ENCODE measurements at places on chromosomes 13 and 19.
A peak's percentile ranks its signal among the peaks of the same experiment; 100 is the strongest.

DNA sequence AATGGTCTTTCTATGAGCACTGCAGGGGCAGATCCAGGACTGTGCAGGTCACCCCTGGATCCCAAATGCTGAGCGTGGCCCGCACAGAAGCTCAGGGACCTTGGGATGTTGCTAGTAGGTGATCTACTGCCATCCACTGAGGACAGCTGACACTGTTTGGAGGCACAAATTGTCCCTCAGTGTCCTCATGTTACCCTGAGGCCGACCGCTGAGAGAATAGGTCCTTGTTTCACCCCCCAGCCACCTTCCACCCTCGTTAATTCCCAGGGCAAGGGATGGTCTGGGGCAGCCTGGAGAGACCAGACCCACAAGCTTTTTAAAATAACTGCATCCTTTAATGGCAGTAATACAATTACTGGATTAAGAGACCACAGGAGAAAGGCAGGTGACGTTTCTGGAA is 15.4 kb upstream of the TMEM160 start:
- H3K36me3 ChIP-seq = peaks cover 21% of the 10 kb centered on the region
- no peak overlapping the region for H3K4me3 ChIP-seq
- no peaks in the 10 kb centered on the region for H3K27me3 ChIP-seq
- H3K27ac ChIP-seq = no peak overlapping the region
- no peaks in the 10 kb centered on the region for H3K4me1 ChIP-seq

- peaks cover 64% of the 10 kb centered on the region for H3K36me3 ChIP-seq
- H3K4me3 ChIP-seq = peak overlapping the region; percentile 96
- H3K27ac ChIP-seq = peak overlapping the region; percentile 99
Measured at GRCh38 chr13:27252467-27252866, 1.1 kb downstream of the RPL21 start.

GRCh38 chr13:46296921-46297320 is 85.2 kb downstream of the LRRC63 start:
- peaks cover 35% of the 10 kb centered on the region for H3K4me1 ChIP-seq
- no peaks in the 10 kb centered on the region for H3K27me3 ChIP-seq
- no peak for DNase-seq
- H3K36me3 ChIP-seq = peaks cover 14% of the 10 kb centered on the region
- H3K4me3 ChIP-seq = peak overlapping the region; percentile 60

- peaks cover 45% of the 10 kb centered on the region for H3K36me3 ChIP-seq
- H3K27ac ChIP-seq = no peak overlapping the region
- H3K4me3 ChIP-seq = peak overlapping the region; percentile 72
- DNase-seq = no peak
- peaks cover 13% of the 10 kb centered on the region for H3K4me1 ChIP-seq
- no peaks in the 10 kb centered on the region for H3K27me3 ChIP-seq
Measured at GRCh38 chr19:17268754-17269153, 1.5 kb downstream of the BABAM1 start.

- H3K4me1 ChIP-seq = peaks cover 47% of the 10 kb centered on the region
- DNase-seq = no peak
- no peak overlapping the region for H3K4me3 ChIP-seq
Measured at GRCh38 chr19:29953352-29954247, 11.6 kb downstream of the URI1 start.

DNA sequence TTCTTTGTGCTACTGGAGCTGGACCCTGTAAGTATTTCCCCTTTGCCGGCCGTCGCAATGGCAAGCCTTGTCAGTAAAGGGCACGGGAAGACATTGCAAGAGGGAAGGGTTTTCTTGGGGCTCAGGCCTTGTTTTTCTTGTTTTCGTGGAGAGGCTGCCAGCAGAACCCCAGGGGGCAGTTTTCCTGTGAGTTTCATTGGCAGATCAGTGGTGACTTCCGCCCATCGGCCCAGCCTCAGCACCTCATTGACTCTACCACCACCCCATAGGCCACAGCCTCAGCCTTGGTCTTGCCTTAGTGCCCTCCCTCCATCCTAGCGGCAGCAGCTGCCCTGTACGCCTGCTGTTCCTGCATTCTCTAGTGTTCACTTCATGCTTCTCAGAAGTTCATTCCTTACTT is 61.5 kb downstream of the GJA3 start:
- no peak overlapping the region for H3K27ac ChIP-seq
- no peak overlapping the region for H3K4me3 ChIP-seq
- H3K27me3 ChIP-seq = peaks cover 58% of the 10 kb centered on the region
- no peak for DNase-seq
- H3K36me3 ChIP-seq = no peaks in the 10 kb centered on the region

DNA sequence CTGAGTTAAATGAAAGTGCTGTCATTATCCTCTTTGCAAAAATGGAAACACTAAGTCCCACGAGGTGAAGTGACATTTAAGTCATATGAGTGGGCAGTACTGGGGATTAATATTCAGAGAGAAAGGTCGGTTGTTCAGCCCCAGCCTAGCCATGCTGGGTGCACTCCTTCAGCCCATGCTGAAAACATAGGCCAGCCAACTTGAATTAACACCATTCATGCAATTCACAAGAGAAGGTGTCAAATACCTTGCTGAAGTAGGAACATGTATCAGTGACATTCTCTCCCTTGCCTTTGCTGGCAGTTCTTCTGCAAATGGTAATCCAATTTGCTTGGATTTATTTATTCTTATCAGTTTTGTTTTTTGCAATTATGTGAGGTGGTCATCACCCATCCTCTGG is 256.3 kb downstream of the DNAJC15 start:
- peaks cover 38% of the 10 kb centered on the region for H3K27me3 ChIP-seq
- no peak overlapping the region for H3K4me3 ChIP-seq

DNA sequence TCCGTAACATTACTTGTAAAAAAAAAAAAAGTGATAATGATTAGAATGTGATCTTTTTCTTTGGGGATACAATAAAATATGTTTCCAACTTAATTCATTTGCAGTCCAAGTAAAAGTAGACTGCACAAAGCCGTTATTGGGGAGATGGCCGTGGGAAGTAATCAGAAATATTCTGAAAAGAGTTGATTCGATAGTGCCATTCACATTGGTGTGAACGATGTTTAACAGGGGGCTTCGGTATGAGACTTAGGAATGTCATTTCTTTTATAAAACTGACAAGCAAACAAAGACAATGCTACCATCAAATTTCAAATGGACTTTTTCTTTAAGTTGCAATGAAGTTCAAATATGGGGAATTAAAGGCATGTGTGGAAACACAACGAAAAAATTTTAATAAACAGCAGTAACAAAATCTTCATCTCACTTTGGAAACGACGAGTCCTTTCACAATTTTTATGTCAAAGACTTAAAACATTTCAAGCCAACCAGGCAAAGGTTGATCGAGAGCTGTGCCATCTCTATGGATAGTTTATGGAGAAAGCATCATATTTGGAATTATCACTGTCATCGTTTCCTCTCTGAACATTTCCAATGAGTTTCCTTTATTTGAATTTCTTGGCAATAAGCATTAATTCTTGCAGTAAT is 1.7 kb upstream of the ZIC5 start:
- H3K36me3 ChIP-seq = peaks cover 36% of the 10 kb centered on the region
- peak overlapping the region; percentile 65 for H3K27ac ChIP-seq
- H3K4me1 ChIP-seq = peaks cover 21% of the 10 kb centered on the region
- H3K27me3 ChIP-seq = peaks cover 85% of the 10 kb centered on the region

DNA sequence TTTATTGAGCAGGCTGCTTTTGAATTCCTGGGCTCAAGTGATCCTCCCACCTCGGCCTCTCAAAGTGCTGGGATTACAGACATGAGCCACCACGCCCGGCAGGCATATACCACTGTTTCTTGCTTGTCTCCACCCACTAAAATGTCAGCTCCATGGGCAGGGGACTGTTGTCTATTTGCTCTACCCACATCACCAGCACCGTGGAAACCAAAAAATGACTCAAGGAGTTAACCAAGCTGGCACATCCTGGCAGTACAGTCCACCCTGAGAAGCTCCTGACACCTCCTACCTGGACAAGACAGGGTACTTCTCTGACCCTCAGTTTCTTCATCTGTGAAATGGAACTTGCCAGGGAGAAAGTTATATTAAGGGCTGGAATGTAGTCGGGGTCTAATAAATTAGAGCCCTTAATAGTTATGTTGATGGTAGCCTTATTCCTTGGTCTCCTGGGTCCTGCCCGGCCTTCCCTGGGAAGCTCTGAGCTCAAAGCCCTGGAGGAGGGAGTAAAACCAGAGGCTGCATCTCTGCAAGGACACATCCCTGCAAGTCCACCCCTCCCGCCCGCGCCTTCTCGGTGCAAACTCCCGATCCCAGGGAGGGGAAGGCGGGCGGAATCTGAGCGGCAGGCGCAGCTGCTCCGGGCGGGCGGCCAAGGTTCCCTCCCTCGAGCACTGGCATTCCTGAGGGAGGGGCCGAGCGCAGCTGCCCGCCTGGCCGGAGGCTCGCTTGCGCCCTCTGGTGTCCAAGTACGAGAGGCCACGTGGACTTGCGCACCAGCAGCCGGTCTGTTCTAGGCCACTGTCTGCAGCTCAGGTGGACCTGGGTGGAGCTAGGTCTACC is 14.1 kb downstream of the RDH8 start:
- DNase-seq = peak; percentile 62
- H3K4me3 ChIP-seq = no peak overlapping the region
- no peaks in the 10 kb centered on the region for H3K4me1 ChIP-seq

GRCh38 chr13:74162782-74163181 is 28.6 kb upstream of the KLF12 start:
- no peaks in the 10 kb centered on the region for H3K36me3 ChIP-seq
- H3K27ac ChIP-seq = no peak overlapping the region
- H3K4me1 ChIP-seq = peaks cover 9% of the 10 kb centered on the region
- no peaks in the 10 kb centered on the region for H3K27me3 ChIP-seq
- no peak overlapping the region for H3K4me3 ChIP-seq

DNA sequence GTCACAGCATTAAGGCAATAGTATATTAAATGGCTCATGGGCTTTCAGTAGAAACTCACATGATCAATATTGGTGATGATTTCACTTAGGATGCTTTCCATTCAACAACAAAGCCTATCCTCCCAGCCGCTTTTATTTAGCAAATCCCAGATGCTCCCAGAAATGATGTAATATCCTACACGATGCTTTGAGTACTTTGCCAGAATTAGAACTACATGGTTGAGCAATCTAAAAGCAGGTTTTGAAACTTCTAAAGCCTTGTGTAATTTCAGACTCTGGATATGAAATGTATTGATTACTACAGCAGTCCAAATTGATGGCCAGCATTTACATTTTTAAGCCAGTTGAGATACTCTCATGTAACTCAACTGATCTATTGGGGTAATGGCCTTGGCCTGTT is 13.6 kb downstream of the DLEU7 start:
- no peaks in the 10 kb centered on the region for H3K4me1 ChIP-seq
- DNase-seq = no peak
- no peak overlapping the region for H3K4me3 ChIP-seq
- no peaks in the 10 kb centered on the region for H3K36me3 ChIP-seq

DNA sequence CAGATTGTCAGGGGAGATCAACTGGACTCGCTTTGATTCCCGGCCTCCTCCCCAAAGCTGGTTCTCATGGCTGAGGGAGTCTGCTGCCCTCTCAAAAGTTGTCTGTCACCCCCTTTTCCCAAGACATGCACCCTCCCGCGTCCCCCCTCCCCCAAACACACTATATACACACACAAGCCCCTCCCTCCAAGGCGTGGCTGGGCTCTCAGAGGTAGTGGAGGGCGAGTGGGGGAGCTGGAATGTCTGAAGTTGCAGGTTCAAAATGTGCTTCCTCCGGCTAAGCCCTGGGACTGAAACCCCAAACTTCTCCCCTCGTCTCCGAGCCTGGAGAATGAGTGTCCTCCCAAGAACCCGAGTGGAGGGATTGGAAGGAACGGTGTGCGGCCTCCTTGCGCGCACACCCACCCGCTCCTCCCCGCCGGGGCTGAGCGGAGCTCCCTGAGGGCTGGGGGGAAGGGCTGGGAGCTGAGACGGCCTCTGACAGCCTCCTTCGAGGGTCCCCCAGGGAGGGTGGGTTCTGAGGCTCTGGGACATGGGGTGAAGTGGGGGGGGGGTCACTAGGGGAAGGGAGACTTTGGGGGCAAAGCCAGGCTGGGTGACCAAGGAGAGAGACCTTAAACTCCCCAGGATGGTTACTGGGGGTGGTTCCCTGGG is 9.9 kb upstream of the MEIS3 start:
- peaks cover 39% of the 10 kb centered on the region for H3K27me3 ChIP-seq
- peak overlapping the region; percentile 61 for H3K4me3 ChIP-seq
- DNase-seq = no peak
- H3K4me1 ChIP-seq = peaks cover 11% of the 10 kb centered on the region

- H3K36me3 ChIP-seq = no peaks in the 10 kb centered on the region
- no peak for DNase-seq
- no peak overlapping the region for H3K27ac ChIP-seq
Measured at GRCh38 chr19:48844472-48844871, 8.2 kb upstream of the HSD17B14 start.
